ENCODE measurements at places on chromosomes 12 and 14. TPM values are rescaled to one million over a fixed set of nuclear protein-coding genes. Genes with fewer than 3 reads are reported as not detected.

- no peak for DNase-seq
Measured at GRCh38 chr12:1279050-1279449, 288.0 kb downstream of the ERC1 start.

GRCh38 chr12:99250091-99250490, 397.5 kb upstream of the GARIN6 start:
- DNase-seq = no peak

- no peak for DNase-seq
Measured at GRCh38 chr12:69007855-69008351, 74.9 kb upstream of the CPM start.

- no peak for DNase-seq
Measured at GRCh38 chr12:103196467-103196866, 239.0 kb downstream of the ASCL1 start.

- DNase-seq = no peak
Measured at GRCh38 chr12:6963791-6964413, 6.6 kb downstream of the PHB2 start.

The A2M gene
- 814 TPM for polyA plus RNA-seq

- no peak for DNase-seq
Measured at GRCh38 chr12:124733086-124733485, 130.6 kb downstream of the SCARB1 start.

DNA sequence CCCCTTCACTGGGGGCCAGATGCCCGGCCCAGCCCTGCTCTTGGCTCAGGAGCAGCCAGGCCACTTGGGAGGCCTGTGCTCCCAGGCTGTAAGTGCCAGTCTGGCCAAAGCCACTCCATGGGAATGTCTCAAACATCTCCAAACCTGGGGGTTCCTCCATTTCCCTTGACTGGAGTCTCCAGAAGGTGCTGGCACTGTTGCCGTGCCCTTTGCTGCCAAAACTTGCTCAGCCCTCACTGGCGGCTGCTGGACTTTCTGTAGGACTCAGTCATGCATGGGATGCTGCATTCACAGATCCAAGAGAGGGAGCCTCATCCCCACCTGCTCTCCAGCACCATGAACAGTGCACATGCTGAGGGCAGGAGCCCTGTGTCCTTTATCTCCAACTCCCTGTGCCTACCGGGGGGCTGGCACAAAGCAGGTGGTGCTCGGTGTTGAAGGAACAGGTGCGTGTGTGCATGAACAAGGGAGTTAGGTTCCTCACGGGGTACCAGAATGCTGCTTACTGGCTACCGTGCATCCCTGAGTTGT, 9.6 kb upstream of the OTUB2 start:
- DNase-seq = no peak

DNA sequence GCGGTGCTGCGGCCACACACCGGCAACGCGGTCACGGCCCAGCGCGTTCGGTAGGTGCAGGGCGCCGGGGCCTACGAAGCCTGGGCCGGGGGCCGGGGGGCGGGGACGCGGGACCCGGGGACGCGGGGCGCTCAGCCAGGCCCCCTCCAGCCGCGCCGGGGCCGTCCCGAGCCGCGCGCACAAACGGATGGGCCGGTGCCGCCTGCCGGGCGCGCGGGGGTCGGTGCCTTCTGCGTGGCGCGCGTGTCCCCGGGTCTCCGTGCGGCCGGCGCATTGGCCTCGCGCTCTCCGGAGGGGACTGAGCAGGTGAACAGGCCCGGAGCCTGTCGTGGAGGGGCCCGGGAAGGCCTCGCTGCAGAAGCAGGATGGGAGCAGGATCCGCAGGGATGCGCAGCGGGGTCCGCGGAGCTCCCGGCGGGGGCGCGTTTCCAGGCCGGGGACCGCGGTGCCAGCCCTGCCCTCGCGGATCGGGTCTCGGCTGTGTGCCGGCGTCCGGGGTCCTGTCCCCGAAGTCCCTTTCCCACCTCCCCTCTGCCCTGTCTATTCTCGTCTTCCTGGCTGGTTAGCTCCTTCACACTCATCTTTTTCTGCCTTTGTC, 421 bp downstream of the GLT1D1 start:
- no peak for DNase-seq

- no peak for DNase-seq
Measured at GRCh38 chr12:116080415-116080814, 197.1 kb downstream of the MED13L start.

- peak; percentile 85 for DNase-seq
Measured at GRCh38 chr12:1605129-1606020, 11.0 kb upstream of the FBXL14 start.

DNA sequence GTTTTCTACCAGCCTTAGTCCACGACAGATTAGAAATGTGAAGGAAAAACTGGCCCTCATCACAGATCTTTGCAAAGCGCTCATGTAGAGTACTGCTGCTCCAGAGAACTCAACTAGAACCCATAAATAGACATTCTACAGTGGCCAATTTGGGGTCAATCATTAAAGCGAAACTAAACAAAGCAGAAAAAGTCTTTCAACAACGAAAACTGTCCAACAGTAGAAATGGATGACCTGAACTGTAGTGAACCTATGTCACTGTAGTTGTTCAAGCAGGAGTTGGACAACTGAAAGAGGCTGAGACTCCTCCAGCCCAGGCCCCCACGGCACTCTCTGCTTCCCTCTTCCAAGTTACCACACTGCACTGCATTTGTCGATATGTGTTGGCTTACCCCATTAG, 472.6 kb downstream of the BCAT1 start:
- DNase-seq = no peak

DNA sequence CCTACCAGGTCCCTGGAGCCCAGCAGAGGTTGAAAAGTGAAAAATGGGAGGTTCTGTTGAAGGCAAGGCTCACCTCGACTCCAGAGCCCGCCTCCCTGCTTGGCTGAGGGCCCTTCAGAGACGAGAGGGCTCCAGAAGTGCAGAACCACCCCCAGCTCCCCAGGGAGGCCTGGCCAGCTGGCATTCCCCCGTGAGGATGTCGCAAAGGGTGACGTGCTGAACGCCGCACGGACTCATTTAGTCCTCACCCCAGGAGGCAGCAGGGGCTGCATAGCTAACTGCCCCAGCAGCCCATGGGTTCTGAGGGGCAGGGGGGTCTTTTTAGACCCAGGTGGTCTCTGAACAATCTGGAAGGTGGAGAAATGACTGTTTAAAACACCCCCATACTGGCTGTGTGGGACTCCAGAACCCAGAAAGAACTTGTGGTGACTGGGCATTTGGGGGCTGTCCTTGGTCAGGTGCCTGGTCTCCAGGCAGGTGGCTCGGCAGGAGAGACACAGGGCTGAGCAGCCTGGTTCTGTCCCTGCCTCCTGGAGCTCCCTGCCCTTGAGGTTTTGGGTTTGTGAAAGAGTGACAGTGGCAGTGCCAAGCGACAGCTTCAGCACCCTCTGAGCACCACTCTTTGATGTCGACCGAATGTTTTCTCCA, 32.0 kb downstream of the ANAPC7 start:
- peak; percentile 77 for DNase-seq

DNA sequence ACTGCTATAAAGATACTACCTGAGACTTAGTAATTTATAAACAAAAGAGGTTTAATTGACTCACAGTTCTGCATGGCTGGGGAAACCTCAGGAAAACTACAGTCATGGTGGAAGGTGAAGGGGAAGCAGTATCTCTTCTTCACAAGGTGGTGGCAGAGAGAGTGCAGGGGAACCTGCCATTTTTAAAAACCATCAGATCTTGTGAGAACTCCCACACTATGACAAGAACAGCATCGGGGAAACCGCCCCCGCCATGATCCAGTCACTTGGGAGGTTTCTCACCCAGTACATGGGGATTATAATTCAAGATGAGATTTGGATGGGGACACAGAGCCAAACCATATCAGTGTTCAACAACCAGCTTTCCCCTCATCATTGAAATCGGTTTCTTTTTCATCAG, 49.9 kb downstream of the AEBP2 start:
- DNase-seq = no peak

DNA sequence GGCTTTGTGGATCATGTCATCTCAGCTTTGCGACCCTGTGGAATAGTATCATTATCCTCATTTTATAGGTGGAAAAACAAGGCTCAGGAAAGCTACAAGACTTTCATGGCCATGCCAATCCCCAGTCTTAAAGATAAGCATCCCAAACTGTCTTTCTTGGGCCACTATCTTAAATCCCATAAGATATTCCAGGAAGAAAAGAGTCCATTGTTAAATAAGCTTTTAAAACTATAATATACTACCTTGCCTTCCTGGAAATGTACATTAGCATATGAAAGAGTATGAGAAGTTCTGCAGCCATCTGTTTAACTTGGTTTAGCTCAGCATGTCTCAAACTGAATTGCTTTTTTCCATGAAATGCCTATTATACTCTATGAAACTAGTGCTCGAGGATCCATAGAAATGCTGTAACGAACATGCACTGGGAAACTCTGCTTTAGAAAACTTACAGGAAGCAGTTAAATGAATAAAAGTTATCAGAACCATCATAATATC, 77.1 kb downstream of the B4GALNT3 start:
- DNase-seq = no peak

GRCh38 chr14:104800771-104801519, at the start of gene ZBTB42:
Gene ZBTB42 (plus strand): TSS chr14:104801101. CDS start chr14:104801198, 97 bp downstream.
- peak; percentile 92 for DNase-seq

The TOMM20L gene
- 0.95 TPM for polyA plus RNA-seq

GRCh38 chr12:124549629-124550028, 17.8 kb downstream of the NCOR2 start:
- DNase-seq = no peak

The SIRT4 gene
- 2.7 TPM for polyA plus RNA-seq

DNA sequence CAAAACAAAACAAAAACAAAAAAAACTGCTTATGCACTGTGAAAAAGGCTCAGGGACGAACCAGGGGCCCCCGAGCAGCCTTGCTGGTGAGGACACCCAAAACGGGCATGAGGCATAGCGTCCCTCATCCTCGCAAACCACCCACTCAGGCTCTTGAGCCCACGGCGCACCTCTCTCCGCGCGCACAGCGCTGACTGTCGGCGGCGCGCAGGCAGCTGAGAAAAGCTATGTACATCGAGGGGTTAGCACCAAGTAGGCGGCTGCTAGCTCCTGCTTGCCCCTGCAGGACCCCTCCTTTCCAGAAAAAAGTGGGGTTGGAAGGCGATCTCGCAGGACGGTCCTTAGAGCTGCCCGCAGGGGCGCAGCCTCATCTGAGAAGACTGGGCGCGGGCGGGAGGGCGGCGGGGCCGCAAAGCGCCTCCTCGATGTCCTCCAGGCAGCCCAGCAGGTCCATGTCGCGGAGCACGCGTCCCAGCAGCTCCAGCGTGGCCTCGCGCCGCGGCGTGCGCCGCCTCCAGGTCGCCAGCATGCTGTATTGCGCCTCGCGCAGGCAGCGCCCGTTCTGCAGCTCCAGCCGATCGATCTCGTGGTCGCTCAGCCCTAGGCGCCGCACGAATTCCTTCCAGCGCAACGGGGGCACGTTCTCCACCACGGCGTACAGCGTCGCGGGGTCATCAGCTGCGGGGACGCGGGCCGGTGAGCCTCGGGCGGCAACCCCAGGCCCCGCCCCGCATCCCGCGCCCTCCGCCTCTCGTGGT, 12.8 kb downstream of the TNFRSF1A start:
- no peak for DNase-seq

The NELL2 gene
- polyA plus RNA-seq = 42.5 TPM

The KCNJ8 gene
- 20.8 TPM for polyA plus RNA-seq

- DNase-seq = no peak
Measured at GRCh38 chr12:71007781-71008404, 87.4 kb upstream of the PTPRR start.

The FITM1 gene
- polyA plus RNA-seq = 1.5 TPM

The IAPP gene
- not detected for polyA plus RNA-seq

GRCh38 chr14:77006132-77006531, 22.4 kb downstream of the IRF2BPL start:
- DNase-seq = peak; percentile 32

- DNase-seq = no peak
Measured at GRCh38 chr12:91317306-91317705, 134.7 kb upstream of the DCN start.

DNA sequence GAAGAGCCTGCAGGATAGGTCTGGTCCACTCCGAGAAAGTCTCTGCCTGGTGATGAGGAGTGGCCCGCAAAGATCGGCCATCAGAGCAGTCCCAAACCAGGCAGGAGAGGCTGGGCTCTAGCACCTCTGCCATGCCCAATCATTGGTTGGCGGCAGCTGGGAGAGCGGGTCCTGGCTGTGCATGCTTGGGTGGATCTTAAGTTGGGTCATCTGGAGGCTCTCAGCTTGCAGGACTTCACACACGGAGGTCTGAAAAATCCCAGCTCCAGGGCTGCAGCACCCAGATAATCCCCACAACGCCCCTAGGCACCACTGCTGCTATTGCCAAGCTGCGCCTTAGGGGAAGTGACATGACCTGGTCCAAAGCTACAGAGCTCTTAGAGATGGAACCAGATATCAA, 766.7 kb upstream of the TBX3 start:
- DNase-seq = no peak

DNA sequence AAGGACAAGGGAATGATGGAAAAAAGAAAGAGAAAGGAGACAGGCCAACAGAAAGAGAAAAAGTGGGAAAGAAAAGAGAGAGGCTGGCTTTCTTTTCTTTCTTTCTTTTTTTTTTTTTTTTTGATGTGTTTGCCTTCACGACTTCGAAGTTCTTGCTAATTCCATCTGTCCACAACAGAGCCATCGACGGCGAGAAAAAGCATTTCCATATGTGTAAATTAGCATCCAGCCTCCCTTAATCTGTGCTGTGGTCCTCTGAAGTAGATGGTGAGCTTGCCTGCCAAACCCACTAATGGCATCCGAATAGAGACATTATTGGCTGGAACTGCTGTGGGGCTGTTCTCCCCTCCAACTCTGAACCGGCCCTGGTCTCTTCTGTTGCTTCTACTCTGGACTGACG, 997.4 kb downstream of the BCL11B start:
- DNase-seq = no peak

- DNase-seq = no peak
Measured at GRCh38 chr12:49388682-49389386, 21.6 kb downstream of the SPATS2 start.

DNA sequence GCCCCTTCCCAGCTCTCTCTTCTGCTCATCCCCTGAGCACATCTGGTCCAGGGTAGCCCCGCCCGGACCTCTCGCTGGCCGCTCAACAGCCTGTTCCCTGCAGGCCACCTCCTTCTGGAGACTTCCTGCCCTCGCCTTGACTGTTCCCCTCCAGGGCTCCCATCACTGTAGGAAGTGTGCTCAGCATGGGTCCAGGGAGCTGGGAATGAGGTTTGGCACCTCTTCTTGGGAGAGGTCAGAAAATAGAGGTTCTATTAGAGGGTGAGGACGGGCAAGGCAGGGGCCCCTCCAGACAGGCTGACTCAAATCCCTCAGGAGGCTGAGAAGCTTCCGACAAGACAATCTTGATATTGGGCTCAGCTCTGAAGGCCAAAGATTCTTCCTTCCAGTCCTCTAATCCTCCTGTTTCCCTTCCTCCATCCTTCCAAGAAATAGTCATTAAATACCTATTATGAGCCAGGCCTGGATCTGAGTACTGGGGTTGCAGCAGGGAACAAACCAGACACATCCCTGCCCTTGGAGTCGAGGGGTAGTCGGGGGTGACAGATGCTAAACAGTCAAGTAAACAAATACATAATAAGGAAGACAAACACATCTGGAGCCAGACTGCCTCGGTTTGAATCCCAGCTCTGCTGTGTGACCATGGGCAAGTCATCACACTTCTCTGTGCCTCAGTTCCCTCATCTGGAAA, 30.6 kb downstream of the CMKLR1 start:
- no peak for DNase-seq
